ENCODE measurements at places on chromosomes 1 and 21.
A peak's percentile ranks its signal among the peaks of the same experiment; 100 is the strongest.

GRCh38 chr1:90341516-90341915, 346.6 kb downstream of the ZNF326 start:
- DNase-seq = no peak

DNA sequence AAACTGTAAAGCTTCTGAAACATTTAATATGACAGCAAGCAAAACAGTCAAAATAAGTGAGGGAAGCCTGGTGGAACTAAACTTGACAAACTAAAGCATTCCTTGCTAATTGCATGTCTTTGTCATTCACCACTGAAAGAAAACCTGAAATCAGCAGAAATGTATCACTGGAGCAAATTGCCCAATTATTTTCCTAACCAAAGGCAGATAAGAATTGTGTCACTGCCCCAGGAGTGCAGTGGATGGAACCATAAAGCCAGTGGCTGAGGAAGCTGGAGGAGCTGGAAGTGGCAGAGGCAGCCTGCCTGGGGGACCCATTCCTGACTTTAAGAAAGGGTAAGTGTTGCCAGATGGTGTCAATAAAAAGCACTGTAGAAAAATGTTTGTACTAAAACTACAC, 2.7 kb upstream of the SLC30A10 start:
- no peak for DNase-seq

GRCh38 chr1:234696148-234696576, 86.2 kb upstream of the IRF2BP2 start:
- no peak for DNase-seq

DNA sequence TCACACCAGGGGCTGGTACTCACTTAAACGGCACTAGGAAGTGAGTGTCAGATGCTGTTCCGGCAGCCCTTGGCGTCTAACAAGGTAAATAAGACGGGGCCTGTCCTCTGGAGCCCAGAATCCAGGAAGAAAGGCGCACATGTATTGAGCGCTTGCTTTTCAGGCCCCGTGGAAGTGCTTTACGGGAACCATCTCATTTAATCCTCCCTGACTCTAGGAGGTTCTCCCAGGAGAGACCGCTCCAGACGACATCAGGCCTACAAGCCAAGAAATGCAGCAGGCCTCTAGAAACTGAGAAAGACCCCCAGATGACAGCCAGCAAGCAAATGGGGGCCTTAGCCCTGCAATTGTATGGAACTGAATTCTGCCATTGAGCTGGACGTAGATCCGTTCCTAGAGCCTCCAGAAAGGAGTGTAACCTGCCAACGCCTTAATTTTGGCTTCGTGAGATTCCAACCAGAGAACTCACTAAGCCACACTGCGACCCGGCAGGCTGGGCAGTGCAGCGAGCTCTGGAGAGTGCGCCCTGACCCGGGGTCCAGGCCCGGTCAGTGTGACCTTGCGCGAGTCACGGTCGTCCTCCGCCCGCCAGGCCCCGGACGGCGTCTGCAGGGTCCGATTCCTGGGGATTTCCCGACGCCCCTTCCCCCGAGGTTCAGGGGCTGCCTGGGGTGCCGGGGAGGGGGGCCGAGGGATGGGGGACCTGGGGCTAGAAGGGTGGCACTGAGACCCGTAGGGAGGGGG, 532 bp upstream of the MANEAL start:
- DNase-seq = no peak

DNA sequence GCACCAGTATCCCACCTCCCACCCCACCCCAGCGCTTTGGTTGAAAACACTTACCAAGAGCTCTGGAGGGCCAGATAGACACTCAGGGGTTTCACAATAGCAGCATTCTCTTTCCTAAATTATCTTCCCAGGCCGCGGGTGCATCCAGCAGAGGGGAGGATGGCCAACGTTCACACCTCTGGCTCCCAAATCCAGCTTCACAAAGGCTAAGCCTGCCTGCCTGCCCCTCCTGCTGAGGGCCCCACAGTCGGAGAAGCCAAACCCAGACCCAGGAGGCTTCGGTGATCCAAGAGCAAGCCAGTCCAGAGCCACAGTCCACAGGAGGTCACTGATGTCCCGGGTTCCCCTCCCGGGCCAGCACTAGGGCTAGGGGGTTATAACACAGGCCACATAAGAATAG, 231.9 kb downstream of the TRABD2B start:
- no peak for DNase-seq

DNA sequence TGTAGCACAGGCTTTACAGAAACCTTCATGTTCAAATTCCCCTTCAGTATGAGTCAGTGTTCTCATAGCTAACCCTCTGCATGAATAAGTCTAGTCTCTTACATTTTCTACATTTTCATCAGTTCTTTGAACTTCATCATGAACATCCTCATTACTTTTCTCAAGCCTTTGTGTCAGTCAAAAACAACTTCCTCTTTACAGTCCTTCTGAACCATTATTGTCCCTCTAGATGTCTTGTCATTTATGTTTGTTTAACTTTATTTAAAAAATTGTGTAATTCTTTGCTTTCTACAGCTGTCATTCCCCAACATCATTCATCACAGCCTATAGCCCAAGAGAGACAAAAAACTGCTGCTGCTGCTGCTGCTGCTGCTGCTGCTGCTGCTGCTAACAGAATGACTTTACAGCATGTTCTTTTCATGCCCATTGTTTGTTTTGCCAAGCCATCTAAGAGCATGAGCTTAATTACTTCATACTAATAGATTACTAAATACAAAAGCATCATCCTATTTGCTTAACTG, 133.1 kb downstream of the LRRC40 start:
- no peak for DNase-seq

GRCh38 chr1:154466206-154466605, 35.8 kb upstream of the TDRD10 start:
- no peak for DNase-seq

DNA sequence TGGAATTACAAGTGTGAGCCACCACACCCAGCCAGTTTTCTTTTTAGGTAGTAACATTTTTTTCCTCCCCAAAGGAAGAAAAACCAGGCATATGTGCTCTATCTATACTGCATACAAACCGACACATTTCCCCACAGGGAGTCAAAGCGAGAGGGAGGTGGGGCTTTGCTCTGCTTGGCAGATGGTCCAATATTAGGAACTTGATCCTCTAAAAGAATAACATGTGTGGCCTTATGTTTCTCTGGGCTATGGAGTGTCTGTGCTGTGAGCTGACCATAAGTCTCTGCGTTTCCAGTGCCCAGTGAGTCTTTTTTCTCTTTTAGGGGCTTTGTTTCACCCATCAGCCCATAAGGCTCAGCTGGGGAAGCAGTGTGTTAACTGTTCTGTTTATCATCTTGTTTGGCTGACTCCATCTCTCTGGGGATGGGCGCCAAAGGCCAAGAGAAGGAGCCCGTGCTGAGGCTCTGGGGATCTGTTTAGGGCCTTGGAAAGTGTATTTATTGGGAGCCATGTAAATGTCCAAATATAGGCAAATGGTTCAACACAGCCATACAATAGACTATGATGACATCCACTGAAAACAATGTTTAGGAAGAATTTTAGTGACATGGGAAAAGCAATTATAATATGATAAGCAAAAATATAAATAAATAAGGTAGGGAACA, 20.2 kb downstream of the LMOD1 start:
- no peak for DNase-seq

- peak; percentile 15 for DNase-seq
Observed at GRCh38 chr1:1116701-1117468, 996 bp upstream of the C1orf159 start.

GRCh38 chr1:3320246-3321152, 134.0 kb upstream of the ARHGEF16 start:
- no peak for DNase-seq

DNA sequence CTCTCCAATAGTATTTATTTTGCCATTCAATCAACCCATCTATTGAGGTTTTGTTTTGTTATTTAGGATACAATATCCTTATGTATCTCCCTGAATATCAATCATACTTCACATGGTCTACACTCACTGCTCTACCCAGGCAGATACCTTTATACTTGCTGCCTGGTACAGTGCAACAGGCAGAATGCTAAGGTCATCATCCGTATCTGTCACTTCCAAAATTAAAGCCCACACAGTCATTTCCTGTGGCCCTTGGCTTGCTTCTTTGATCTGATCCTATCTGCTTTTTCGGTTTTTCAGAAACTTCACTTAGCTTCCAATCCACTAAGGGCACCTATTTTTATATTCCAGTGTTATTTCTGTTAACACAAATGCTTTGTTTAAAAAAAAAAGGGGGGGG, 22.3 kb upstream of the ZZZ3 start:
- DNase-seq = no peak

GRCh38 chr1:204338997-204339396, 20.7 kb downstream of the PLEKHA6 start:
- DNase-seq = no peak

DNA sequence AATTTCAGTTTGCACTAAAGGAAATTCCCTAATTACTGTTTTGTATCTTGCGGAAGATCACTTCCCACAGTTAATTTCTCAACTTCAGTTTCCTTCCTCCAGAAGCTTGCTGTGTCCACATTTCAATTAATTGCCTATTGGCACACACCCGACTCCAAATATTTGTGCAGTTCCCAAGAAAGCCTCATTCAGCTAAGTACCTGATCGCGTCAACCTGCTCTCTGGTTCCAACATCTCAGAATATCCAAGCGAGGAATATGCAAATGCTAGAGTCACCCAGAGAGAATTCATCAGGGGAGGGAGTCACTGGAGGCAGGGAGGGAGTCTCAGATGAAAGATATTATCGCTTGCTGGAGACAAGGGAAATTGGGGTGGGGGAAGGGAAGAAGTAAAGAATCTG, 351.3 kb downstream of the RRAGC start:
- DNase-seq = no peak

- DNase-seq = no peak
Observed at GRCh38 chr1:221159608-221160007, 280.4 kb downstream of the HLX start.

DNA sequence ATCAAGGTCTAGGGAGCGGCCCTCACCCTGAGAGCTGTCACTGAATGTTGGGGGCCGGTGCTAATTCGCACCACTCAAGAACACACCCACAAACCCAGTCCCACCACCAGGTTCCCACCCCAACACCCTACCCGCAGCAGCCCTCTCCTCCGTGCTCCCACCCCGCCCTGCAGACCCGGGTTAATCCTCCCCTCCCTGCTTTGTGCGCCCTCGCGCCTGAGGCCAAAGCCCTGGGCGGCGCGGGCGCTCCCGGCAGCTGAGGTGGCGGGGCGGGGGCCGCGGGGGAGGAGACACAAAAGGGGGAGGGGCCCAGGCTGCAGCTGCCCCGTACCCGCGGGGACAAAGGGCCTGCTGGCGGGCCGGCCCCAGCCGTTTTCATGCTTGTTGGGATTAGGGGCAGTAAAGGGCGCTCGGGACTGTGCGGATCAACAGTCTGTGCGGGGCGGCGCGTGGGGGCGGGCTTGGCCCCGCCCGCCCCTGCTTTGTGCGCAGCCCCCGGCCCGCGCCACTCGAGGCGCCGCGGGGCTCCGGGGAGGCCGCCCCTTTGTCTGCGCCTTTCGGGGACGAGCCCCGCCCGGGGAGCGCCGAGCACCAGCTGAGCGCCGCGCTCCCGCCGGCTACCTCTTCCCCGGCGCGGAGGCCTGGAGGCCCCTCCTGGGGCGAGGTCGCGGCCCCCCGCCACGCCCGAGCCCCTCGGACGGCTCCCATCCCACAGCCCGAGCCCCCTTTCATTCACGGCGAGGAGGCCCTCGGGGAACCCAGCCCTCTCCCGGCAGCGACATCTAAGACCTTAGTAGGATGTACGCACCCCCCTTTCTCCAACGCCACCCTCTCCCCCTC, 10.9 kb downstream of the C1orf216 start:
- no peak for DNase-seq

- no peak for DNase-seq
Observed at GRCh38 chr21:42467140-42467983, 28.7 kb downstream of the RSPH1 start.

DNA sequence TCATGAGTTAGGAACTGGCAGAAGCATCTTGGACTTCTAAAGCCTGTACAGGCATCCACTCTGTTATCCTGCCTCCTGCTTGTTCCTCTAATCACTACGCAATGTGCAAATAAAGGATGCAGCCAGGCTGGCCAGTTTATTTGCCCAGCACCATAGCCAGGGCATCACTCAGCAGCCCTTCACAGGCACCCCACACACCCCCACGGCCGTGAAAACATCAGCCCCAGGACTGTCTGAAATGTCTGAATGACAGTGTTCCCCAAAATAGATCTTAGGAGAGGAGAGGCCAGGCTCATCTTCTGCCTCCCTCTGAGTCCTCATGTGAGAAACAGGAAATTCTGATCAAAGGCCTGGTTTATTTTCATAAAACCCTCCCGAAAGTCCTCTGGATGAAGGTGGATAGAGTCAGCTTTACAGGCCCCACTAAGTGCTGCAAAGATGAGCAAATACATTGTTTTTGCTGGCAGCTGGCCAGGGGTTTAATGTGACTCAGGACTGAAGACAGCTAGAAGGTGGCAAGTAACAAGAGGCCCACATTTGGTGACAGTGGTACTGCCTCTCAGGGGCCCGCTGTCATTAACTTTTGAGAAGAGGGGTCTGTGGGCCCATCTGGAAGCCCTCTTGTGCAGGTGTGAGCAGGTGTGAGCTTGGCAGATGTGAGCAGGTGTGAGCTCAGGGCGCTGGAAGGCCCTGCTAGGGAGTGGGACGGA, 32.9 kb downstream of the GRHL3 start:
- no peak for DNase-seq

DNA sequence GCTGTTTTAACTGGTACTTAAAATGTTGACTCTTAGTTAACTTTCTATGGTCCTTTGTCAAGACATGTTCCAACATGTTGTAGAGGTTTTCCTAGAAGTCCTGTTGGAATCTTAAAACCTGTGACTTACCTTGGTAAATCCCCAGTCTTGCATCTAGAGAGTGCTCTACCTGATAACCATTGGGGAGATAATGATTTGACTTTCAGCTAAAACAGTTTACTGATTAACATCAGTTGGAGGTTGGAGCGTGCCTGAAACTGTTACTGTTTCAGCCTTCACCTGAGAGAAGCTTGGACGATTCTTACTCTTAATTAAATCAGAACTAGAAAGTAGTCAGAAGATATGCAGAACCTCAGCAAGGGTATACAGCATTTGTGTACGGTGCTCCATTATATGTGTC, 8.8 kb downstream of the MDM4 start:
- DNase-seq = no peak

GRCh38 chr1:18883079-18883478, 19.3 kb downstream of the ALDH4A1 start:
- DNase-seq = no peak

GRCh38 chr1:234437423-234438171, 41.4 kb downstream of the TARBP1 start:
- DNase-seq = no peak

- DNase-seq = no peak
Observed at GRCh38 chr21:33650230-33650629, 7.9 kb downstream of the ITSN1 start.

GRCh38 chr1:164982545-164982944, 374.0 kb downstream of the LMX1A start:
- no peak for DNase-seq

- no peak for DNase-seq
Observed at GRCh38 chr1:113747376-113747775, 11.9 kb downstream of the PHTF1 start.

Measured in CD4-positive, alpha-beta T cell treated with Interleukin-1 beta for 1 hour (primary cell).